ENCODE measurements at places on chromosomes 1 and 21. TPM values are rescaled to one million over a fixed set of nuclear protein-coding genes. Genes with fewer than 3 reads are reported as not detected.

Gene TRIM45
- 13.3 TPM for total RNA-seq

Gene REG4
- not detected for total RNA-seq

Gene RALGPS2
- total RNA-seq, result 14.4 TPM

Gene IFFO2
- total RNA-seq, result 5.2 TPM

Gene NOS1AP
- total RNA-seq, result 3.5 TPM
